ENCODE measurements at places on chromosomes 4 and X.
A peak's percentile ranks its signal among the peaks of the same experiment; 100 is the strongest.

DNA sequence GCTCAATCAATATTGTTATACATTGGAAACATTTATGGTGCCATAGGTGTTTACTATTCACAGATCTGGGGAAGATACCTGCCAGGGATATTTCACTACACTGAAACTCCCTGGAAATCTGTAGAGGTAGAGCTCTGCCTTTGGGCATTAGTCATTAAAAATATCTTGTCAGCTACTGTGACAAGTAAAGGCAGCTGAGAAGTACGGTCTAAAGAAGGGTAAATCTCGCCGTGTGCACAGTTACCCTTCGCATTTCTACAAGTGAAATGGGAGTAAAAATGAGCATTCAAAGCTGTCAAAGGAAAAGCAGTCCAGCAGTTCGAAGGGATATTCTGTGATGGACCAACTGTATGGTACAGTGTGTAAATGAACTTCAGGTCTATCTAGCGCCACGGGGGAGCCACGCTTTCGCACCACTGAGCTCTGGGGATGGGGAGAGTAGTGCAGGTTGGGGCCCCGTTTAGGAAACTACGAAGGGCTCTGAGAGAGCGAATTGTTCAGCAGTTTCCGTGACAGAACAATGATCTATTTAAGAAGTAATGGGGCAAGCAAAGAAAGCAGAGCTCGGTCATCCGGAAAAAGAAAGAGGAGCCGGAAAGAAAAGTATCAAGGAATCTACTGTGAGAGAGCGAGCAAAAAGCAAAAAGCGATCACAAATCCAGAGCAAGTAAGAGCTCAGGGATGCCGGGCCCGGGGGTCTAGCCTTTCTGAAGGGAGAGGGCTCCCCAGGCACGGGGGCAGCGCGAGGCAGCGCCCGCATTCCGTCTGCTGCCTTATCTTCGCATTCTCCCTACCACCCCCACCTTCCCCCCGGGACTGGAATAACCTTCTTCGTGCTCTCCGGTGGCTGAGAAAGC, 646 bp downstream of the TIGD4 start:
- DNase-seq = no peak

GRCh38 chr4:98484031-98484430, 174.4 kb downstream of the TSPAN5 start:
- DNase-seq = peak; percentile 5

DNA sequence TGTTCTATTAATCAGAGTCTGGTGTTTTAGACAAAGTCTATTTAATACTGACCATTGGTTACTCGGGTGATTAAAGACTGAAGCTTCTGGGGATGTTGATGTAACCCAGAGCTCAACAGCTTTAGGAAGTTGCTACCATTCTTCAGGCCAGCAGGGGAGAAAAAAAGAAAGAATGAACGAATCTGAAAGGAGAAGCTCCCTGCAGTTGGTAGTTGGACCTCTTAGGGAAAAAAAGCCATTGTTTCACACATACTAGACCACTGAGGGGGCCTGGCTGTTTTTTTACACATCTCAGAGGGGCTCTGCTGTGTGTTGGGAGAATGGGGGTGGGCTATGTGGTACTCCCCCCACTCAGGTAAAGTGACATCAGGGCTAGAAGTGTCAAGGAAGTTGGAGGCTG, 378.9 kb downstream of the KCNIP4 start:
- no peak for DNase-seq

DNA sequence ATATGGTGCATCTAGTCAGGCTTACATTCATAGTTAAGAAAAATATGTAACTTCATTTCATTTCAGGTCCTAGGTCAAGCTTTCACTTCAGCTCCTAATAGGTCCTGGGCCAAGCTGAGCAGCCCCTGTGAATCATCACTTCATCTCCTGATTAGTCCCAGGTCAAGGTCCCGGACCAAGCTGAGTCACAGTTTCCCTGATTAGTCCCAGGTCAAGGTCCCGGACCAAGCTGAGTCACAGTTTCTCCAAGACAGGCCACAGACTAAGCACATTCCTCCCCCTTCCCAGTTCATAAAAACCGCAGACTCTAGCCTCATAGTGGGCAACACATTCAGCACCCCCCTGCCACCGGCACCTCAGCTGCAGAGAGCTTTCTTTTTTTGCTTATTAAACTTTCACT, 1331.8 kb downstream of the PCDH19 start:
- peak; percentile 2 for DNase-seq

GRCh38 chr4:80839281-80839680, 191.2 kb upstream of the BMP3 start:
- no peak for DNase-seq

DNA sequence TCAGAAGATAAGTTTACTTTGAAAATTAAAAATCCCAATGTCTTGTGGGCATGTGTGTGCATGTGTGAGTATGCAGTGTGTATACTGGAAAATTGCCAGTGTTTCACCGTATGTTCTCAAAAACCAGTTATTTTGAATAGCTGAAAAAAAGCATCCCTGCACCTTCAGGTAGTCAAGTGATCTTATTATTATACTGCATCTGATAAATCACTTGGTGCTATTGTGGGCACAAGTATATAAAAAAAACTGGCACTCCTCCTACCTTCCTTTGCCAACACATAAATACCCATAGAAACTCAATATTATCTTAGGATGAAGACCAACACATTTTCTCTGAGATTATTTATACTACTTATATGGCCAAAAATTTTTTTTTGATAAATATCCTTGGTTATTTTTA, 91.5 kb upstream of the MAP9 start:
- no peak for DNase-seq

DNA sequence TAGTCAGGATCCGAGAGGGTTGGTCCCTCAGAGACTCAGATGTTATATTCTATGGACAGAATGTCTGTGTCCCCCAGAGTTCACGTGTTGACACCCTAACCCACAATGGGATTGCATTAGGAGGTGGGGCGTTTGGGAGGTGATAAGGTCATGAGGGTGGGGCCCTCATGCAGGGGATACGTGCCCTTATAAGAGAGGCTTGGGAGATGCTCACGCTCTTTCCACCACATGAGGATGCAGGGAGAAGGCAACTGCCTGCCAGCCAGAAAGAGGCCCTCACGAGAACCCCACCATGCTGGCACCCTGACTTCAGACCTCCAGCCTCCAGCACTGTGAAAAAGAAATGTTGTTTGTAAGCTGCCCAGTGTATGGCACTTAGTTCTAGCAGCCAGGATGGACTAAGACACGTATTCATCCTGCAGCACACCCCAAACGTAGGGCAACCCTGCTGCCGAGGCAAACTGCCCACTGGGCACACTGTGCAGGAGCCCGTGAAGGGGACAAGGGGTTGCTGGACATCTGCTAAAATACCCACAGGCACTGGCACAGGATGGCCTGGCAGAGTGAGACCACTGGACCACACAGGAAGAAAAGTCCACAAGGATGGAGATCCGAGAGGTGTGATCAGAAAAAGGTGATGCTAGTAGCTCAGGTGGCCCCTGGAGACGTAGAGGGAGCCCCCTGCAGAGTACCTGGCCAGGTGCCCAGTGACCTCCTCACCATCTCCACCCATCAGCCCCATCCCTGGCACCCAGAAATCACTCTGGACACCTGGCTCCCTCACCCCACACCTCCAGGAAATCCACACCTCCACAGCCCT, 62.7 kb downstream of the HTRA3 start:
- DNase-seq = no peak

DNA sequence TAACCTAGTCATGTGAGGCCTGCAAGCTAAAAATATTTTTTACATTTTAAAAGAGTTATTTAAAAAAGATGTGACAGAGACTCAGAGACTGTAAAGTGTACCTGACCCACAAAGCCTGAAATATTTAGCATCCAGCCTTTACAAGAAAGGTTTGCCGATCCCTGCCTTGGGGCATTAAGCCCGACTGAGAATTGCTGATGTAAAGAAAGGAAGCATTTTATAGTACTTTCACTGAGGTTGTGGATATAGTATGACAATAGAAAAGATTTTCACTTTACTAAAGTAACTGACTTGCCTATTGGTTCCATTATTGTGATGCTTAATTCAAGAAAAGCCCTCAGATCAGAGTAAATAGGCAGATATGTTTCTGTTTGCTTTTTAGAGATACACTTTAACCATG, 17.0 kb downstream of the STK26 start:
- no peak for DNase-seq

DNA sequence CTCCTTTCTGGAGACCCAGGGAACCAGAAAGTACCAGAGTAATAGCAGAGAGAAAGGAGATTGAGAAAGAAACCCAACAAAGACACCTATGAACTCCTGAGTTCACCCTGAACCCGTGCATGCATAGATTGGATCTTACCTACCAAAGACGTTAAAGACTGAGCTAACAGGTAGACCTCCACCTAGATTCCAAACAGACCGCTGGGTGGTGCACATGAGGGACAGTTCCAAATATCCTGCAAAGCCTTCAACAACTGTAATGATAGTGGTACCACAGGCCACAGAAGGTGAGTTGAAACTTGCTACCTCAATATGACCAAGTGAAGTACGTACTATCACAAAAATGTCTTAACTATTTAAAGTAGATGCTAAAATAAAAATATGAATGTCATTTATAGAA, 34.0 kb upstream of the NR0B1 start:
- no peak for DNase-seq

Measured in Caki2 (cell line).